ENCODE measurements at places on chromosomes 1 and 21.

DNA sequence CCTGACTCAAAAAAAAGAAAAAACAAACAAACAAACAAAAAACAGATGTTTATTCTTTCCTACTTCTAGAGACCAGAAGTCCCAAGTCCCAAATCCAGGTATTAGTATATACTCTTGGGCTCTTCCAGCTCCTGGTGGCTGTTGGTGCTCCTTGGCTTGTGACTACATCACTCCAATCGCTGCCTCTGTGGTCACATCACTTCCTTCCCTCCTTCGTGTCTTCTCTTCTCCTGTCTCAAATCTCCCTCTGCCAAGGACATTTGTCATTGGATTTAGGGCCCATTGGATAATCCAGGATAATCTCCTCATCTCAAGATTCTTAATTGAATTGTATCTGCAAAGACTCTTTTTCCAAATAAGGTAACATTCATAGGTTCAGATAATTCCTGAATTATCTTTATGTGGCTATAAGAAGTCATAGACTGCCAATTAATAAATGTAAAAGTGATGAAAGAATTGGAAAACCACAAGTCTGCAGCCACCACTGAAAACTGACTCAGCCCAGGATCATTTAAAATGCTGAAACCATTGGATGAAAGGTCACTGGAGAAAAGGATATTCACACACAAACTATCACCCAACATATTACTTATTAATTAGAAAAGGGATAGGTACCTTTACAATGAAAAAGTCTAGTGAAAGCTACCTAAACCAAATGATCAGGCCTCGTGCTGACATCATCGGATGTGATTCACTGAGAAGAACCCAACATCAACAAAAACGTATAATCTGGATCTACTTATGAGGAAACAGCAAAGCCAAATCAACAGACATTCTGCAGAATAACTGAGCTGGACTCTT, 67.1 kb downstream of the ZNF281 start:
- no peak for DNase-seq

- no peak for DNase-seq
These were observed 22.2 kb upstream of the GPR25 start for GRCh38 chr1:200850554-200850953.

DNA sequence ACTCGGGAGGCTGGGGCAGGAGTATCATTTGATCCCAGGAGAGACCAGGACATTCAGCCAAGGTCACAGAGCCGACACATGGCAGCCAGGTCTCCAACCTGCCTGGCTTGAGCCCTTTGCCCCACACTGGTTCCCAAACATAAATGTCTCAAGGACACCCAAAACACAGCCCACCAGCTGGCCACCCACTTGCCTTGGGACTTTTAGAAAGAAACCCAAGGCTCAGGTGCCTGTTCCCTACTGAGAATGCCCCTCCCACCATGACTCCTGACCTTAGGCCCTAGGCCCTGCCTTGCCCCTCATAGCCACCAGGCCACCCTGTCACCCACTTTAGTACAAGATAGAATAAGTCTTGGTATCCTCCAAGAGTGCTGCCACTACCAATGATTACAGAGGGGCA, 41.9 kb upstream of the LRP8 start:
- DNase-seq: no peak

GRCh38 chr1:203366476-203366875, 15.6 kb upstream of the FMOD start:
- DNase-seq: no peak

DNA sequence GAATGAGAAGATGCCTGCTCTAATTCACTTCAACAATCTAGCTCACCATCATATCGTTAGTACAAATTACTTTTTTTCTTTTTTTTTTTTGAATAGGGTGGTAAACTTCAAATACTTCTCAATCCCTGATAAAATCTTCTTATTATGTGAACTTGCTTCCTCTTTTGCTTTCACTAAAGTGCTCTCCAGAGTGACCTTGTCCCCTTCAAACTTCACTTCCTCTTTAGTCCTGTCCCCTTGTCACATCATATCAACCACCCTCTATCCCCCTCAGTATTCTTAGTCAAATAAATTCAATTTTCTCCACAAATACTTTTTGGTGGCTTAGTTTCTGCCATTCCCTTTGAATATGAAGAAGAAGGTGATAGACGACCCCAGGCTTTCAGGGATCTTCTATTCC, 124.9 kb upstream of the PLXNA2 start:
- no peak for DNase-seq

GRCh38 chr21:43827015-43827611, 37.7 kb downstream of the RRP1 start:
- DNase-seq: no peak

GRCh38 chr1:179807691-179808485, 64.8 kb downstream of the FAM163A start:
- DNase-seq: no peak

GRCh38 chr1:27332536-27333281, 9.1 kb upstream of the SYTL1 start:
- no peak for DNase-seq

GRCh38 chr1:76865696-76866286, 1.5 kb upstream of the ST6GALNAC5 start:
- DNase-seq: no peak

GRCh38 chr1:923991-924655, 400 bp downstream of the SAMD11 start:
- no peak for DNase-seq

DNA sequence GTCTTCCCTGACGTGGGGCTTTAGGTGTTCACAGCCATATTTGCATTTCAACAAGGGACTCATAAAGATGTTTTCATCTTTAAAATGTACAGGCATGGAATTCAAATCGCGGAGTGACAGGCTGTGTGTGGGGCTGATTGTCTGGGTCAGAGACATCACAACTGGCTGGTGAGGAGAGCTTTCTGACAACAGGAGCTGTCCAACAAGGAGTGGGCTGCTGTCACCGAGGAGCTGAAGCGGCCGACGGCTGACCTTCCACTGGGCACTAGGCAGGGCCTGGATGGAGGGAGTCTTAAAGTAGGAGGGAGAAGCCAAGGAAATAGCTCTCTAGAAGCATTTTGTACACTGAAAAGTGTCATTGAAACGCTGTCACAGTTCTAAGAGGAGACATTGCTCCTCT, 30.5 kb upstream of the SCMH1 start:
- no peak for DNase-seq

DNA sequence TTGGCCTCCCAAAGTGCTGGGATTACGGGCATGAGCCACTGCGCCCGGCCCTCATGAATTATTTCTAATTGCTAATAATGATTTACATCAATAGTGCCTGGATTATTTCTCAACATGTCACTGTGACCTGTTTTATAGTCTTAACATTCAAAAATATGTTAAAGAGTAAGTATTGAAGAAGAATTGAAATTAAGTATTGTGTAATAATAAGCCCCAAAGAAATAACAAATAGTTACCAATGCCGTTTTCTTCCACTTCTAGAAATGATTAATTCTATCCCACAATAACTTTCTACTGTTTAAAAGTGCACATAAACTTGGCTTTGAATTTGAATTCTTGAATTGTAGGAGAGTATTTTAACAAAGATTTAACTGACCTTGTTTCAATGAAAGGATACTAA, 19.5 kb downstream of the SPATA17 start:
- no peak for DNase-seq

DNA sequence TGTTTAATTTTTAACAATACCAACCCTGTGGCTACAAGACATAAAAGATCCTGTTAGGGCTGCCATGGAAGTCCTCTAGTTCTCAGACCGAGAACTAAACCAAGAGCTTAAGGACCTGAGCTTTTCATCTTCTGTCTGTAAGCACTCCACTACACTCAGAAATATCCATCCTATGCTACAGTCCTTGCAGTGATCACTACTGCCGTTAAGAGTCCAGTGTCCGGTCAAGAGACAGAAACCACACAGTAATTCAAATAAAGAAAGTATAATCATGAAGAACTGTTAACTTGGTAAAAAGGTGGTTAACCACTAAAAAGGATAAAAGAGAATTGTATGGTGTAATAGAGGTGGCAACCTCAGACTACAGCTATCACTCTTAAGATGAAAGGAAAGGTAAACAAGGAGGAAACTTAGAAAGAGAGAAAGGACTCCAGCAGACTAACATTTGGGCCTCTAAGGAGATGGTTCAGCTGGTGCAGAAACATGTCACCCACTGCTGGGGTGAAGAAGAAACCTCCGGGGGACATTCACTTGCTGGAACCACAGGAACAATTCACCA, 22.1 kb upstream of the PRDX6 start:
- no peak for DNase-seq

Measured in T-helper 1 cell (primary cell).